Fibroblast of skin of back (primary cell): ENCODE measurements at places on chromosomes 6 and 20.
A peak's percentile ranks its signal among the peaks of the same experiment; 100 is the strongest.

DNA sequence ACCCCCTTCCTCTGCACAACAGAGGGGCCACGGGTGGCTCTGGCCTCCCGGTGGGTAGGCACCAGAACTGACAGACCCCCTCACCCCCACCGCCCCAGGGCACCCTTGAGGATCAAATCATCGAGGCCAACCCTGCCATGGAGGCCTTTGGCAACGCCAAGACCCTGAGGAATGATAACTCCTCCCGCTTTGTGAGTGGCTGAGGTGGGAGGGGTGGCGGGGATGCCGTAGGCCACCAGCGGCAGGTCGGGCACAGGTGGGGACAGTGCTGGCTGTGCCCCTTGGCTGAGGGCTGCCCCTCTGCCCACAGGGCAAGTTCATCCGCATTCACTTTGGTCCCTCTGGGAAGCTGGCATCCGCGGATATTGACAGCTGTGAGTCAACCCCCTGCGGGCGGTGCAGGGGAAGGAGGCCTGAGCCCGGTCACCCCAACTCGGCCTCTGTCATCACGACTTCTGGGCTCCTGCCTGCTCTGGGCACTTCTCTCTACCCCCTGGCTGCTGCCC is 29.1 kb downstream of the MYH7B start:
- DNase-seq = no peak

- no peak for DNase-seq
Observed at GRCh38 chr6:24827970-24828369, 29.3 kb upstream of the ARMH2 start.

GRCh38 chr6:16491666-16492313 is 253.4 kb downstream of the GMPR start:
- DNase-seq = no peak

DNA sequence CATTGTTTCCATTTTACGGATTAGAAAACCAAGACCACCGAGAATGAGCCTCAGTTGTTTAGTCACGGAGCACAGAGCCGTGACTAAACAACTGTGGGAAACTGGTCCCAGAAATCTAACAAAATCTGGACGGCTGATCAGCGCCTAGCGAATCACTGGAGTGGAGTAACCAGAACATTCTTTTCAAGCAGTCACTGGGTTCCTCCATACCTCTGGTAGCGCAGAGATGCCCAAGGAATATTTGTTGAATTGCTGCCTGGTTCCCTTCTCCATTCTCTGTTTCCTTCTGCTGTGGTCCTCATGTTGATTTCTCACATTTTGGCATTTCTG is 62.0 kb downstream of the GPX5 start:
- DNase-seq = peak; percentile 4

GRCh38 chr6:155967322-155967721 is 511.7 kb upstream of the NOX3 start:
- DNase-seq = no peak

DNA sequence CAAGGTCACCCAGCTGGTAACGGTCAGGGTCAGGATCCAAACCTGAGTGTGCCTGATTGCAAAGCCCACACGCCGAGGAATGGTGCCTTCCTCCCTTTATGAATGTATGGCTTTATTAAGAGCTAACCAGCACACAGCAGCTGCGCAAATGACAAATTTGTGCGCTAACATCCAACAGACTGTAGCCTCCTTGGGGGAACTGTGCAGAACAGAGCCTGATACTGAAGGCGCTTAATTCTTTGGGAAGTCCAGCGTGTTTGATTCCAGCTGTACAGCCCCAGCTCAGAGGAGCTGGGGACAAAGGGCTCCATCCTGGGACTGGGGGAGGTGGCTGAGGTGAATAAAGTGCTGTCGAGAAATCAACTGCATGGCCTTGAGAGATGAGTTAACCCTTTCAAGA is 75.7 kb upstream of the JARID2 start:
- no peak for DNase-seq

DNA sequence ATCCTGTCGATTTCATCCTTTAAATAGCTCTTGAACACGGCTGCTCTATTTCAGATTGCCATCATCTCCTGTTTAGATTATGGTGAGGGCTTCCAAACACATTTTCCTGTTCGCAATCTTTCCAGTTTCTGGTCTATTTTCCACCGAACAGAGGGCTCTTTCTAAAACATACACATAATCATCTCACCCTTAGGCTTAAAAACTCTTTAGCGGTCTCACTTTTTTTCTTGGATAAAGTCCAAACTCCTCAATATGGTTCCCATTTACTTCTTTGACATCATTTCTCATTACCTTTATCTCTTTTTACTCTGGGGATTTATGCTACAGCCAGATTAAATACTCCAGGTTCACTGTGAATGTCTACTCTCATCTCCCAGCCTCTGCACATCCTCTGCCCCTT is 103.4 kb upstream of the STMND1 start:
- no peak for DNase-seq

DNA sequence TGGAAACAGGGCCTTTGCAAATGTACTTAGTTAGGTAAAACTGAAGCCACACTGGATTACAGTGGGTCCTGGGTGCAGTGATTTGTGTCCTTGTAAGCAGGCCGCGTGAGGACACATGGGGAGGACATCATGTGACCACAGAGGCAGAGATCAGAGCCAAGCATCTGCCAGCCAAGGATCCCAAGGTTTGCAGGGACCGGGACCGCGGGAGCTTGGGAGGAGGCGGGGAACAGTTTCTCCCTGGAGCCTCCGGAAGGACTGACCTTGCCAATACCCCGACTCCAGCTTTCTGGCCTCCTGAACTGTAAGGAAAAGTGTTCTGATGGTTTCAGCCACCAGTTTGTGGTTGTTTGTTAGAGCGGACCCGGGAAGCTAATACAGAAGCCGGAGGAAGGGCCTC is 500.9 kb downstream of the PREX1 start:
- no peak for DNase-seq

- no peak for DNase-seq
Observed at GRCh38 chr20:62651285-62652021, 9.2 kb downstream of the SLCO4A1 start.

DNA sequence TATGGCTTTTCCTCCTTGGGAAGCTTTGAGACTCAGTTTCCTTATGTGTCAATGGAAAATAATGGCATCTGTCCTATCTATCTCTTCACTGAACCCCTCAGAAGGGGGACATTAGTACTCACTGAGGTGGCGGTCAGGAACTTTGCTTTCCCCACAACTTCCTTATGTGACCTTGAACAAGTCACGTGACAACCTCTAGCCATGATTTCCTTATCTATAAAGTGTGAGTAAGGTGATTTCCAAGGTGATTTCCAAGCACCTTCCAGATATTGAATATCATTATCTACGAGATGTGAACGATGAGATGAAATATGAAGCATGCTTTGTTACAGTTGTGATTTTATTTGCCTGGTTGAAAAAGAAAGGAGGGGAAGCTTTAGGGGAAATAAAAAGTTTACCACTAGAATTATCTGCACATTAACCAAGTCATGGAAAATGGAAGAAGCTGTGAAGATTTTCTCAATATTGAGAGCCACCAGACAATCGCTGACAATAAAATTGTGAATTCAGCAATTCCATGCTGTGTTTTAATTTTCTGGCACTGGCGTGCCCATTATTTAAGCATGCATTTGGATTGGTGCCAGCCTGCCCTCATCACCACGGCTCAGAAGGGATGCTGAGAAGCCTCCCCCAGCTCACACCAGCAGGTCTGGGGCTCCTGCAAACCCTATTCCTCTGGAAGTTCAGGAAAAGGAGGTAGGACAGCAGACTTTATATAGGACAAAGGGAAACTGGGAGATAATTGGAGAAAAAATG is 255.3 kb downstream of the CD83 start:
- no peak for DNase-seq

- DNase-seq = no peak
Observed at GRCh38 chr20:17955302-17955701, 13.3 kb downstream of the SNX5 start.

DNA sequence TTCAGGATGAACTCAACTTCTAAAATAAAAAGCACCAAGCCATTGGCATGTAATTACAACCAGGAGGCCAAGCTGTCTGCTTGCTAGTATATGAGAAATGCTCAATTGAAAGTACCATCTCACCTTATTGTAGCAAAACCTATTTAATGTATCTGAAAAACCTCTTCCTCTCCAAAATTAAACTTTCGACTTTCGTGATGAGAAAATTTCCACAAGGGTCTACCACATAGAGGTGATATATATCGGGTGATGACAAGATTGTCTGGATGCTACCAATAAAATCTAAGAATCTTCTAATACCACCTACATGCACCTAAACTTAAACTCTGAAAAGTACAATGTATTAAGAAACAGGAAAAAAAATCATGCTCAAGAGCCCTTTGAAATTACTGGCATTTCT is 74.2 kb downstream of the ATXN1 start:
- no peak for DNase-seq

GRCh38 chr6:71031912-71032311 is 75.1 kb upstream of the B3GAT2 start:
- no peak for DNase-seq

DNA sequence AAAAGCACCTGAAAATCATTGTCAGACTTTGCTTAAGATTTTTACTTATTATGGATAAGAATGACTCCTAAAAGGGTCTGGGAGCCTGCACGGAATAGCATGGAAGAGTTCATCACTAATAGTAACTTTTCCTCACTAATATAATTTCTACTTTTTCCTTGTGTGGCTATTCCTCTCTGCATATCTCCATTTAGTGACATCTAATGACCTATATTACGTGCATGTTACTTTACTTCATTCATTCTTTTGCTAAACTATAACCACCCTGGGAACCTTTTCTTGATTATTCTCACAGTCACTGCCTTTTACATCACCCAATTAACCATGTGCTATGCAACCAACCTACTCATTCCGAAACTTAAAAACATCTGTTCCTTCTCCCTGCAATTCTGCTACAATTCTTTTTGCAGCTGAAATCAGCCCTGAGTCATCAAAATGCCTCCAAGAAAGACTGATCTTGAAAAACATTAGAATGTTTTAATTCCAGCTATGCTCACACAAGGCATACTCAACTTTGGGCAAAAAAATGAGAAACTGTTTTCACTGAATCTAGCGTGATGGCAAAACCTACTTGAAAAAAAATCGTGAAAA is 313.3 kb downstream of the RNGTT start:
- DNase-seq = peak; percentile 78

DNA sequence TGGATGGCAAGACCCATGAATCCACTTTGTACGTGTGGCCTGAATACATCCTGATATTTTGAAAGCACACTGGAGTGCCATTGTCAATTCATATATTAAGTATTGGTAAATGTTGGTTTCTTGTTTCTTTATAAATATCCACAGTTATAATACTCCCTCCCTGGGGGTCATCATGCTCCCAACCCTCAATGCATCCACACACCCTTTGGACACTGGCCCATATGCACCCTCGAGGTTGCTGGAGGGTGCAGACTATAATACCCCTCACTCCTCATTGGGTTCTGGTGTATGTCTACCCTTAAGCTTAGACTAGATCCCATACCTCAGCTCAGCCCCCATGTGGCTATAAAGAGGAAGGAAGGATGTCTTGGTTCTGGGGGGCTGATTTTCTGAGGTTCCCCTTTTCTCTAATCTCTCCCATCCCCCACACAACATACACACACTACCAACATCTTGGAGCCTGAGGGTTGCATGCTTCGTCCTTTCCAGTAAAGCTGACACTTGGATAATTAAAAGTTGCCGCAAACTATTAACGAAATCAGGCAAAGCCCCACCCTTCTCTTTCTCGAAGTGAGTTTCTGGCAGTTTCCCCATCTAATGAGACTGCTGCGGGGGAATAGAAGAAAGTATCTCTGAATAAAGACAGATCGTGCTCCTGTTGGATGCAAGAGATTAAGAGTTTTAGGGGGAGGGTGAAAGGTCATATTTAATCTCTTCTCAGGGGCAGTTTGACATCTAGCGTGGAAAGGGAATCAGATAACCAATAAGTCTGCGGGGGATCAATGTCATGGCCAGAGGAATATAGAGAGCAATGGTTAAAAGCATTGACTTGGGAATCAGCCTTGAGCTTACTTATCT is 7.4 kb downstream of the PIM1 start:
- no peak for DNase-seq

- DNase-seq = no peak
Observed at GRCh38 chr6:108168090-108168463, 2.3 kb downstream of the NR2E1 start.

DNA sequence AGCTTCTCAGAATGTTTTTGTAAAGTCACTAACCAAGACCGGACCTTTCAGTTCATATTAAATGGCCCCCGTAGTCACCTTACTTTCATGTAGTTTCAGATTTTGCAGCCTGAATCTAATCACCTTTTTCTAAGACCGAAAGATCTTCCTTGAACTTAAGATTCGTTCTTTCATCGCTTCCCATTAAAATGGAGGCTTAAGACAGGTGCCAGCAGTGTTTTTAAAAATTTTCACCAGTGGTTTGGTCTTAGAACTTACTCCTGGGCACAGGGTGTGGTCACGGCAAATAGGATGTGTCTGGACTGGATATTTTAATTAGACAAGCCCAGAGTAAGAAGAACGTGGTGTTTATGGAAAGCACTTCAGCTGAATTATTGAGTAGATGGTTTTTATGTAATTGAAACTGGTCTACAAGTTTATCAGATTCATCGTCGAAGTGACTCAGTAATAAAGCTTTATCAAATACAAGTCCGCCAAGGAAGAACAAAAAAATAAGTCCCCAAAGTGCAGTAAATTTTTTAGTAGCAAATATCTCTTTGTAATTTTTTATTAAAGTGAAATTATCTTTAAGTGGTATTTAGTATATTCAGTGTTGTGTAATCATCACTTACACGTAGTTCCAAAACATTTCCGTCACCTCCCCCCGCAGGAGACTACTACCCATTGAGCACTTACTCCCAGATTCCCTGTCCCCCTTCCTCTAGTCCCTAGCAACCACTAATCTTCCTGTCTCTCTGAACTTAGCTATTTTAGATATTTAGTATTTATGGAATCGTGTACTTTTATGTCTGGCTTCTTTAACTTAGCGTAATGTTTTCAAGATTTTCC is 868 bp downstream of the SRSF3 start:
- peak; percentile 65 for DNase-seq

DNA sequence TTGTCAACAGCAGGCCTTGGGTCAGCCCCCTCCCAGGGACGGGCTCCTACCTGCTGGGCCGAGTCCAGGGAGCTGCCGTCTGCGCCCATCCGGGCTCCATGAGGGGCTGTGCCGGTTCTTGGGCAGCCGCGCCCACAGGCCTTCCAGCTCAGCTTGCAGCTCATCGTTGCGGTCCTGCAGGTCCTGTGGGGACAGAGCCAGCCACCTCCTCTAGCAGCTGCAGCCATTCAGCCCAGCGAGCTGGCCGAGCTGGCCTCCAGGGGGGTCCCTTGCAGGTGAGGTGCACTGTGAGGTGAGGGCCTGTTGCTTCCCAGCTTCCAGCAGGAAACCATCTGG is 74.4 kb downstream of the GINS1 start:
- no peak for DNase-seq

DNA sequence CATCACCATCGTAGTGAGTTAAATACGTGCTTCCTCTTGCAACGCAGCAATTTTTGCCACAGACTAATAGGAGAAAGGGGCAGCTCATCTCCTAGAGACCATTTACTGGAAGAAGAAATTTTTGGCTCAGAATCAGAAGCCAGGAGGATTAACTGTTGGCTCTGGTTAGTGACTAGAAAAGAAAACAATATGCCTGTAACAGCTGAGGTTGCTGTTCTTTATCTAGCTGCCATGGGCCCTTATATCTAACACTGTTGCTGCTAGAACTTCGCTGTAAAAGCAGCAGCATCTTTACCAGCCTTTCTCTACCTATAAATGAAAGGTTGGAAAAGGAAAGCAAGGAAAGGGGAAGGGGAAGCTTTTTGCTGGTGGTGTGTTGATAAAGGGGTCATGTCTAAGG is 65.9 kb downstream of the FAM135A start:
- peak; percentile 35 for DNase-seq
